H4 (cell line): ENCODE measurements at places on chromosomes 13 and 19. TPM values are rescaled to one million over a fixed set of nuclear protein-coding genes. Genes with fewer than 3 reads are reported as not detected.
A peak's percentile ranks its signal among the peaks of the same experiment; 100 is the strongest.

DNA sequence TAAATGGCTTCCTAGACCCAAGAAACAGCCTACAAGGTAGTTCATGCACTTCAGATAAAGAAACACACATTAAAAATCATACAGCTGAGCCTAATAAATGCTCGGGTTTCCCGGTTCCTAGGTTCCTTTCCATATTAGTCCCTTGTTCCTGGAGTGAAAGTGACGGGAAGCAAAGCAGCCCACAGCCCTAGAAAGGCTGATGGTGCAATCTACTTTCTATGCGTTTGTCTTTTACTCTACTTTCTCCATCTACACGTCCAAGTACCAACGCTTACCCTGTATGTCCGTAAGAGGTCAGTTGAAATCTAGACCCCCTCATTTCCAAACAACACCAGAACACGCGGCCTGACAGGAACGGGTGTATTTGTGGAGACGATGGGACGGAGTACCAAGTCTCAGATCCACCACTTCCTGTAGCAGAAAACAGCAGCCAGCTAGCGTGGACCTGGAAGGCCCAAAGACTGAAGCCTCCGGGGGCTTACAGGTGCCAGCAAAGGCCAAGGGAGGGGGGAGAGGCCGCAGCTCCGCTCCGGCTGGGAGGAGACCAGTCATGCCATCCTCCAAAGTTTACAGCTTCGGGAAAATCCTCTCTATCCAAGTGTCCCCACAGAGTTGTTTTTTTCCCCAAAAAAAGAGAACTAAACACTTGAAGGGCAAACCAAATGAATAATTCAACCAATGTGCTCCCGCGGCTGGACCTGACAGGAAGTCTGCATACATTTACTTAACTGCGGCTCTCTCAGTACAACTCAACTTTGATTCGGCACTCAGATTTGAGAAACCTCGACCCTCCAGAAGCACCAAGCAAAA, 34.1 kb downstream of the STK24 start:
- no peak for DNase-seq

Gene CGB3
- not detected in 2 replicates for total RNA-seq

DNA sequence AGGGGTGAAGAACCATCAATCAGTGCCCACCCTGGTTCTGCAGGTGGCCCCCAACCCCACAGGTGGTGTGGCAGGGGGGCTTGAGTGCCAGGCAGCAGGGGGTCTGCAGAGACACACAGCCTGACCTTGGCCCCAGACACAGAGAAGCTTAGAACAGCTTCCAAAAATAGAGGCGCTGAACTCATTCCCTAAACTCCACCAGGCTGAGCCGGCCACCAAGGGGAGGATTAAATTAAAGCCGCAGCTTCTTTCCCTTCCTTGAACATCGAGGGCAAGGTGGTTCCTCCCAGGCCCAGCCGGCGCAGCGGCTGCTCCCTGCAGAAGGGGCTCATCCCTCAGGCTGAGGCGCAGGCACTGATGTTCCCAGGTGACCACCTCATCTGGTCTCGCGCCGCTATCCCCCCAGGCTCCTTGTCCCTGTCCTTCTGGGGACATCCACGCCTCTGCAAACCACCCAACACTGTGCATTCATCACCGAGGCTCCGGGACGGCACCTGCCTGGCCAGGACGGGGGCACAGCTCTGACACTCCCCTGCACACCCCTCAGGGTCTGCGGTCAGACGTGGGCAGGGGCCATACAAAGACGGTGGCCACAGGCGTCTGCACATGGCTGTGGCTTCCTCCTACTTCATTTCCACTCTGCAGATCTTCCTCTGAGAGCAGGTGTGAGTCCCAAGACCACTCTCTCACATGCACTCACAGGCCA, 30.9 kb downstream of the LAMP1 start:
- no peak for DNase-seq

DNA sequence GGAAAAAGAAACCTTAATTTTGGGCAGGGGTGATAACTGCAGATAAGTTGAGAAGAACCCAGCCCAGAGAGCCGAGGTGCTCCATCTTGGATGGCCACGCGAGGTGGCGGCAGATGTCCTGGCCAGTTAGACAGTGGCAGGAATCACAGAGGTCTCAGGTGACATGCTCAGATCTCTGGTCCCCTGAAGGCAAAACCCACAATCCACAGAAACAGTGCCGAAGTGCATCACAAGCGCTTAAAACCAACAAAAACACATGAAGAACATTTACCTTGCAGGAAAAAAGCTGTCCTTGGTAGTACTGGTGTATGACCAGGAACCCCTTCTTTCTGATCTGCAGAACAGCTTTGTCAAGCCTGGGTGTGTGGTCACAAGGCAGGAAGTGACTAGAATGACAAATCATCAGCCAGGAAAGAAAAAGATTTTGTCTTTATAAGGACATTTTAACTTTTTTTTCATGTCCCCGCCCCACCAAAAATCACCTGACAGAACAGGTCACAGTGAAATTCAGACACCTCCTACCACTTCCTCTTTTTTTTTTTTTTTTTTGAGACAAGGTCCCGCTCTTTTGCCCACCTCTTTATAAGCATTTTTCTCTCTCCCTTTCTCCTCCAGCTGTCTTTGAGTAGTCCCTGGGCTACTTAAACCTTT, at the start of gene LCP1:
LCP1 (minus strand) TSS at position 338 of the 651 bp plus-strand sequence. CDS start 22,515 bp downstream, outside the sequence.
- peak; percentile 75 for DNase-seq

- DNase-seq = no peak
Observed at GRCh38 chr13:90008707-90009149, 1338.8 kb upstream of the MIR17HG start.

DNA sequence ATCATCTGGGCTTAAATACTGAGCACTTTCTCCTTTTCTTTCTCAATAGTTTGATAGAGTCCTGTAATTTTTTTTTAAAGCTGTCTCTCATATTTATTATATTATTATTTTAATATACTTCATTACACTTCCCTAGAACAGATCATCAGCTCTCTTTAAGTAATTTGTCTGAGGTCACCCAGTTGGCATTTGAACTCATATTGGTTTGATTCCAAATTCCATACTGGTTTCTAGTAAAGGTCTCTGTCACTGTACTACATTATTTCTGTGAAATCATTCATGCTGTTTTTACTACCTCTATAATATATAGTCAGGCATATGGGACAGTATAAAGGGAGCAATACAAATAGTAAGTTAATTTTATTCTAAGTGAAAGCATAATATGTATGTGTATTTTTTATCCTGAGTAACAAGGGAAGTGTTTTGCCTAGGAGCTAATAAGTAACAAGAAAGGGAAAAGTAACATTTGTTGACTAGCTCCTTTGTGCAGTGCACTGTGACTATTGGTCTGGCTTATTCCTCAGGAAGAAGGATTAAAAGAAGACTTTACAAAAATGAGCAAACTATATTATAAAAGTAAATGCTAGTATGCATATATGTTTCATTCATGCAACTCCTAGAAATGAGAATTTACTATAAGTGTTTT, 14.3 kb downstream of the LPAR6 start:
- DNase-seq = no peak

GRCh38 chr13:98945863-98946605, 31.8 kb downstream of the DOCK9 start:
- no peak for DNase-seq

DNA sequence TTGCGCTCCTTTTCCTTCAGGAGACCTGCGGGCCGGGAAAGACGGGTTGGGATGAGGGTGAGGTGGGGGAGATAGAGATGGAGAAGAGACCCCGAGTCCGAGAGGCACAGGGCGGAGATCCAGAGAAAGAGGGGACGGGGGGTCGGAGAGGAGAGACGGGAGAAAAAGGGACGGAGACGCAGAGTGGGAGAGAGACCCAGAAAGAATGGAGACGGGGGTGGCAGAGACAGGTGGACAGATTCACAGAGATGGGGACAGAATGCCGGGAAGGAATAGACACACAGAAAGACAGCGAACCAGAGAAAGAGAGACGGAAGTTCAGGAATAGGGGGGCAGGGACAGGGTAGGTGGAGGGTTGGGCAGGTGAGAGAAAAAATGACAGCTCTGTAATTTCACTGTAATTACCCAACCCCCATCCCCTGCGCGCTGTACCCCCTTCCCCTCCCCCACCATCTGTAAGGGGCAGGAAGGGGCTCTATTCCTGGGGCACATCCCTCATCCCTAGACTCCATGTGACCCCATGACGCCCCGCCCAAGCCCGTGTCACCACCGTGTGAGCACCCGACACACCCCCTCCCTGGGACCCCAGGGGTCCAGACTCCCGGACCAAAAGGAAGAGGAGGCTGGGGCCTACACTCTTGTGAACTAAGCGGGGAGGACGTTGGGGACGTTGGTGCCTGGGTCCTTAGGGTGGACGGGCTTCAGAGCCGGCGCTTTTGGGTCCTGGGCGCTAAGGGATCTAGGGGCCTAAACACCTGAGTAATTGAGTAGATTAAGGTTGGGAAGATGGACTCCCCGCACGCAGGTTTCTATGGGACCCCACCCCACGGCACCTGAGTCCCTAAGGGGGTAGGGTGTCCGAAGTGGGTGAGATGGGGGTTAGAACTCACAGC, 967 bp downstream of the DBP start:
- no peak for DNase-seq

Gene LACC1
- total RNA-seq = 2.1 and 2.8 TPM in 2 replicates

GRCh38 chr19:18718846-18719458, 35.5 kb downstream of the CRTC1 start:
- DNase-seq = no peak

DNA sequence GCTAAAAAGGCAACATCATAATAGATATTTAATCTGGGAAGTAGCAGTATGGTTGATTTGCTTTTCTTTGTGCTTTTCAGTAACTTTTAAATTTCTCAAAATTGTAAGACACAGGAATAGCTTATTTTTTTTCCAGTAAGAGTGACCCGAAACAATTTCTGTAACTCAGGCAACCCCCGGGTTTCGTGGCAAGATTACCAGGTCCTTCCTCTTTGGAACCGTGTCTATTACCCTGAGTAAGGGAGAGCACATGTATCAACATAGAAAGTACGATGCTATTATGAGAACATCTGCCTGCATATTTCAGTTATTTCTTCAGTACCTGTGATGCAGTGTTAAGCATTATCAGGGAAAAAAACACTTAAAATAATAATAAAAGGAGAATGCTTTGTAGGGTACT, 64.1 kb downstream of the DOCK9 start:
- no peak for DNase-seq

Gene NUMBL
- total RNA-seq = 18.4 TPM in 2 replicates

- DNase-seq = peak; percentile 63
Observed at GRCh38 chr13:77429320-77430142, 102.6 kb upstream of the MYCBP2 start.

Gene ZNF667
- 2.9 and 6.4 TPM in 2 replicates for total RNA-seq

Gene NPAS1
- total RNA-seq = 0.29 TPM in 1 of 2 replicates, not detected in the other

DNA sequence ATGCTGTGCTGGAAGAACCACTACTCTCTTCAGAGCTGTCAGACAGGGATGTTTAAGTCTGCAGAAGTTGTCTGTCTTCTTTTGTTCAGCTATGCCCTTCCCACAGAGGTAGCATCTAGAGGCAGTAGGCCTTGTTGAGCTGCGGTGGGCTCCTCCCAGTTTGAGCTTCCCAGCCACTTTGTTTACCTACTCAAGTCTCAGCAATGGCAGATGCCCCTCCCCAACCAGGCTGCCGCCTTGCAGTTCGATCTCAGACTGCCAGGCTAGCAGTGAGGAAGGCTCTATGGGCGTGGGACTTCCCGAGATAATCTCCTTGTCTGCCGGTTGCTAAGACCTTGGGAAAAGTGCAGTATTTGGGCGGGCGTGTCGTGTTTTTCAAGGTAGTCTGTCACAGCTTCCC, 42.1 kb upstream of the UQCRFS1 start:
- DNase-seq = no peak

GRCh38 chr19:49145573-49146407, 9.4 kb downstream of the HRC start:
- DNase-seq = peak; percentile 63

Gene FFAR3
- 0.21 TPM in 1 of 2 replicates, not detected in the other for total RNA-seq

DNA sequence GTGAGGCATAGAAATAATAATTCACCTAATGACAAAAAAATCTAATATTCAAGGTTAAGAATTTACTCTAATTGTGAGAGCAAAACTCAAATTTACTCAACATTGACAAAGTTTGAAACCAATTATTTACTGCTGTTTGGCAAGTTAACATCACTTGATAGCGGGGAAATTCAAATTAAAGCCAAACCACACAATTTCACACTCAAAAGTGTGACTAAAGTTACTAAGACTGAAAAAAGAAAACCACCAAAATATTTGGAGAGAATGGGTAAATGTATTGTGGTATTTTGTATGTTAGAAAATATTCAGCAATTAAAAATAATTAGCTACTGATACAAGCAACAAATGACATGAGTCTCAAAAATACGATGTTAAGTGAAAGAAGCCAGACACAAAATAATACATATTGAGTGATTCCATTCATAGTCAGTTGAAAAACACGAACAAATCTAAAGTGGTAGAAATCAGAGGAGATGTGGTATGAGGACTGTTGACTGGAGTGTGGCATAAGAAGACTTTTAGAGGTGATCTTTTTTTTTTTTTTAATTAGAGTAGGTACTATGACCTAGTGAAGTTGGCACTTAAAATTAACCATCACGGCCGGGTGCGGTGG, 541.4 kb upstream of the ATXN8OS start:
- no peak for DNase-seq

GRCh38 chr13:48818495-48819356, 157.0 kb upstream of the FNDC3A start:
- DNase-seq = peak; percentile 77
